Thoracic aorta (tissue), 2 donors: ENCODE measurements at places on chromosomes 1 and 21.

GRCh38 chr21:32499249-32500055 is 85.9 kb downstream of the TCP10L start:
- DNase-seq = no peak

GRCh38 chr1:37682334-37682987 is 9.9 kb upstream of the CDCA8 start:
- DNase-seq = peak; percentile 18

DNA sequence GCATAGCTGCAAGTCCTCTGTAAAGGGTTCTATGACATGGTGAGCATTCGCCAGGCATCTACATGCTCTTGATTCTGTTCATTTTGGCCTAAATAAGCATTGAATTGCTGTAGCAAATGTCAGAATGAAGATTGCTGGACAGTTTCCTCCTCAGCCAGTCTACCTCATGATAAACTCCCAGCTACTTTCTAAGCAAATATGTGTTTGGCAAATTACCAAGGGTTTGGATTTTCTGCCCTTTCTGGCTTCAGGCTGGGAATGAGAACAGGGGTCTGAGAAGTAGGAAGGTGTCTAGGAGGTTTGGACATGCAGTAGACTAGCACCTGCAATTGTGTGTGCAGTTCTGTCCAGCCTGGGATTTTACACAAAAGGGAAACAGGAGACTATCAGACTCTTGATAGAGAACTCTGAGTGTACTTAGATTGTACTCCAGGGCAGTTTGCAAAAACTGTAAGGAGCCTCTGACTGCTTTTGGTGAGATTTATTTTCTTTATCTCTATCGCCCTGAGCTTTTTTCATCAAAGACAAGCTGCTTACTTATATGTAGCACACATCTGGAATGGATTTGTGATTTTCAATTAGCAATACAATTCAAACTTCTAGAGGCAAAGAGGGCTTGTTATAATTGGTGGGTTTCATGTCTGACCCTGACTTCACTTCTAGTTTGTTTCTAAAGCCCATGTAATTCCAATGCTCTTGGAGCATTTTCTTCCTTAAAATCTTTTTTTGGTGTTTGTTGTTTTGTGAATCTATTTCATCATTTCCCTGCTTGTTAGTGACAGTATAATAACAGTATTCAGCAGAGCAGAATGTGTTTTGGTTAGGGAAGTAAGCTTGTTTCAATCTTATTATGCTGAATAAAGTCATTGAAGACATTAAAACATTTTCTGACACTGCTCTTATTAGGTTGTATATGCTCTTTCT is 150.8 kb downstream of the VPS13D start:
- DNase-seq = no peak

DNA sequence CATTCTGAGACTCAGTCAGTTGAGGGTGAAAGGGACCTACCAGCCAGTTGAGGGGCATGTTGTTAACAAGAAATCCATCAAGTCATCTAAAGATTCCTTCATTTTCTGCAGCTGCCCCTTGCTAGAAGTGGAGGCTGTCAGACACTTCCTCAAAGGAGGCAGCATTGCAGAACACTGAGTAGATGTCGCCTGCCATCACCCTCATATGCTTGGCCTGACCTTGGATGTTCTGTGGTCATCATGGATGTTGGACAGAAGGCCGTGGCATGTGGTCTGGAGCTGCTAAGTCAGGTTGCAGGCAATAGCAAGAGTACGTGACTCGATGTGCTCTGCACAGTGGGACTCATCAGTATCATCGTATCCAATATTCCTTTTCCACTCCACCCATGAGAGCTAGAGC is 70.6 kb downstream of the GATAD2B start:
- no peak for DNase-seq

DNA sequence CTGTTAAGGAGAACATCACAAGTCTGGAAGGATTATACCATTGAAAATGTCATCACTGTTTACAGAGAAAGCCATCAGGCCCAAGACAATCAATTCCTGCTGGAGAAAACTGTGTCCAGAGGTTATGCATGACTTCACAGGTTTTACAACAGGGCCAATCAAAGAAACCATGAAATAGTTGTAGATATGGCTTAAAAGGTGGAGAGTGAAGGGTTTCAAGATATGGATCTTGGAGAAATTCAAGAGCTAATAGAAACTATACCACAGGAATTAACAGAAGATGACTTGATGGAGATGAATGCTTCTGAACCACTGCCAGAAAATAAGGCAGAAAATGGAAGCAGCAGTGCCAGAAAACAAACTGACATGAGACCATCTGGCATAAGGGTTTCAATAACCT is 30.2 kb downstream of the USP1 start:
- DNase-seq = no peak

DNA sequence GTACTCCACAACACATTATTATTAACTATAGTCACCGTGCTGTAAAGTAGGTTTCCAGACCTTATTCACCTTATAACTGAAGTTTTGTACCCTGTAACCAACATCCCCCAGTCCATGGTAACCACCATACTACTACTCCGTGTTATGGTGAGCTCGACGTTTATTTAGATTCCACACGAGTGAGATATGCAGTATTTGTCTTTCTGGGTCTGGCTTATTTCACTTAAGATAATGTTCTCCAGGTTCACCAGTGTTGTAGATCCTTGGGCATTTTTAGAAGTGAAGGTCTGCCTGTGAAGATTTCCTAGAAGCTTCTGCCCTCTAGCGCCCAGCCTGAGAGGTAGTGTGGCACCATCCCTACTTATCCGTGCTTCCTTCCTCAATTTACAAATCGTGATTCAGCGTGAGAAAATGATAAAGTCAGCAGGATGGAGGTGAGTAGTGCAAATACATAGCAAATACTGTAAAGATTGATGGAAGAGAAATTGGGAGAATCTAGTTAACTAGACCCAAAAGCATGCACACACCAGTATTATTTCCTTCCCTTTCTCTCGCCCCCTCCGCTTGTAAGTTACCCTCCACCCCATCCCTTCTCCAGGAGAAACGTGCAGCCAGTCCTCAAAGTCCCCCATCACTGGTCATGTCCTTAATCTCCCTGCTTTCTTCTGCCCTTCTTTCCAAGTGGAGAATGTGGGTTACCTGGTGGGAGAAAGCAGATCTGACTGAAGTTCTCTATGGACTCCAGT is 36.0 kb upstream of the DISC1 start:
- no peak for DNase-seq

DNA sequence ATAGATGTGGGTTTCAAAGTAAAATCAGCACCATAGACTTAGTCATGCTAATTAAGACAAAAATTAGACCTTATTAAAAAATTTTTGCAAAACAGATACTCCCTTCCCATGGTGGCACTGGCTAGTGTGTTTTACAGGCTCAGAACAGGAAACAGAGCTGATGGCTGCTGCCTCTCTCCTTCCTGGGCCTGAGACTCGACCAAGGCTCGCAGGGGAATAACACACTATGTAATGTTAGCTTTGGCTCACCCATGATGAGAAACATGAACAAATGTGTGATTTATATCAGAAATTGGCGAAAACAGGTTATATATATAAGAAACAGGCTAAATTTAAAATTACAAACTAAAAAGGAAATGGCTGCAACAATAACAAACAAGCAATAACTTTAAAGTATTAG is 50.7 kb downstream of the ERG start:
- DNase-seq = no peak

GRCh38 chr1:11194407-11195176 is 5.4 kb downstream of the ANGPTL7 start:
- DNase-seq = no peak

DNA sequence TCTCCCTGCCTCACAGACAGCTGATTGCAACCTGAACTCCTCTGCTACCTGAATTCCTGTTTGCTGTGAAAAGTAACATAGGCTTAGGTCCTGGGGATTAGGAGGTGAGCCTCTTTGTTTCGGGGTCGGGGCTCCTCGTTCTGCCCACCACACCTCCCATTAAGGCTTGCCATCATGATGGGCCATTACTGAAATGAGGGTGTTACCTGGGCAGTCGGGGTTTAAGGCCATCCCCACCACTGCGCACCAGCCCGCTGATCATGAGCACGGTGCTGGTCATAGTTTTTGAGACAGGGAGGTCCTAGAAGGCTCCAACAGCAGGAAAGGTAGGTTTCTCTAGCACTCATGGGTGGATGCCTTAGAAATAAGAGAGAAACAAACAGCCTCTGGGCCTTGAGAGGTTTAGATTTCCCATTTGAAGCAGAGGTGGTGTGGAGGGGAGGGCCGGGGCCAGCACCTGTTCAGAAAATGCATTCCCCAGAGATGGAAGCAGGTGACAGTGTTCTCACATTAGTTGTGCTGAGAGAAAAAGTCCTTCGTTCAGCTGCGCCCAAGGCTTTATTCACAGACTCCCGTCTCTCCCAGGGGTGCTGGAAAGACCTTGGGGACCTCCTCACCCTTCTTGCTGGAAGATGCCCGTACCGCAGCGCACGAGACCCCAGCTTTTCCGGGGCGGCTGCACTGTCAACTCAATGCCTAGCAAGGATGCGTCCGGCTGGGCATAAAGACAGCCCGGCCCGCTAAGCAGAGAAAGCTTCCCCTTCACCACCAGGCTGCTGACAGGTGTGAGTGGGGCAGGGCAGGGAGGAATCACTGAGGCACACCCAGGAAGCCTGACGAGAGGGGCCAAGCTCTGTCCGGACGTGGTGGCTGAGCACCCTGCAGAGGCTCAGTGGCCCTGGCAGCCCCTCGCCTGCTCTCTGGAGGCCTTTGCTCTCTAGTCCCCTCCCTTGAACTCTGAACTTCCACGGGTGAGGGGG is 125.5 kb downstream of the PGBD5 start:
- DNase-seq = no peak

GRCh38 chr1:69523032-69523431 is 44.7 kb upstream of the LRRC7 start:
- DNase-seq = no peak
